Stimulated activated CD8-positive, alpha-beta memory T cell treated with anti-CD3 and anti-CD28 coated beads, Interleukin-15, amount 100 ng/mL, for 4 hours (primary cell): ENCODE measurements at places on chromosomes 12 and 14.

DNA sequence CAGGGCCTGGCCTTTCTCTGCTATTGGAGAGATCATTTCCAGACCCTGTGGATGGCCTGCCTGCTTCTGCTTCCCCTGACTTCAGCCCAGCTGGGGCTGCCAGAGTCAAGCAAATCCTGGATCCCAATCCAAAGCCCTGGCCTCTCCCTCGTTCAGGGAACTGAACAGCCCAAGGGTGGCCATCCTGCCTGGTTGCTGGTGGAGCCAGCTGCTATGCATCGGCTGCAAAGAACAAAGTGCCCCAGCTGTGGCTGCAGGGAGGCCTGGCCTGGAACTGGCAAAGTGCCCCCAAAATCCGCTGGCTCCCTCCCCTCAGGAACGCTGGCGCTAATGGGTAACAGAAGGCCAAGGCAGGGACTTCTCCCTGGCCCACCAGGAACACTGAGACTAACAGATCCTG, 56.4 kb downstream of the LRRC74A start:
- no peak for DNase-seq

GRCh38 chr14:35286003-35286600, 6.1 kb upstream of the PSMA6 start:
- DNase-seq: no peak

GRCh38 chr14:42927313-42927712, 1320.6 kb downstream of the LRFN5 start:
- DNase-seq: no peak

- no peak for DNase-seq
These were observed 47.9 kb downstream of the CDK17 start for GRCh38 chr12:96352161-96352835.

GRCh38 chr12:108611884-108612415, 14.1 kb upstream of the TMEM119 start:
- DNase-seq: peak; percentile 53

GRCh38 chr12:63079791-63080502, 71.1 kb downstream of the AVPR1A start:
- DNase-seq: no peak

DNA sequence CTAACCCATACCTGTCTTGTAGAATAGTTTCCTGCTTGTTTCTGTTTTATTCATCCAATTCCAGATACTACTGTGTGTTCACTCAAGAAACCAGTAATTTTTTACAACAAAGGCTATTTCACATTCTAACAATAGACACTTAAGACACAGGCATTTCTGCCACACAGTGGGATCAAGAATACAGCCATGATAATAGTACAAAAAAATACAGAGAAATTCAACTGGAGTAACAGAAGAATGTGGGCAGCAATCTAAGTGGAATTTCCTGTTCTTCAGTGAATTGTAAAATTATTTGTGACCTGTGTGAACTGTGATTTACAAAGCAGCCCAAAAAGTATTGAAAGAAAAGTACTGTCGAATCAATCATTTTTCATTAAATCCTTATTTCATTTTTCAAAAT, 282.9 kb downstream of the CCER1 start:
- no peak for DNase-seq
